ENCODE measurements at places on chromosomes 2 and 18.

DNA sequence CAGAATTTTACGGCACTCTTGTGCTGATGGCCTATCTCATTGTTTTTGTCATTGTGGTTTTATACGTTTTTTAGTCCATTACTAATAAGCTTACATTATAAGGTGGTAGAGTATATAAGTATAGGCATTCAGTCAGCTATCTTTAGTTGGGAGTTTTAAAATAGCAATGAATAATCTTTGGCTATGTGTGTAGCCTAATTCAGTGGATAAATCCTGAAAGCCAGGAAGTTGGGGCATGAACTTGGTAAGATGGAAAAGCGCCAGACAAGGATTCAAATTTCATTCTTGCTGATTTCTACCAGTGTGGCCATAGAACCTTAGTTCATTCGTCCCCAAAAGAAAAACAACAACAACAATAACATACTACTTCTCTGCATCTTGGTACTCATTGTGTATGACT lies 31.2 kb downstream of the EPC2 start:
- no peak for DNase-seq

GRCh38 chr2:32235315-32235714 lies 29.4 kb downstream of the NLRC4 start:
- DNase-seq: no peak

DNA sequence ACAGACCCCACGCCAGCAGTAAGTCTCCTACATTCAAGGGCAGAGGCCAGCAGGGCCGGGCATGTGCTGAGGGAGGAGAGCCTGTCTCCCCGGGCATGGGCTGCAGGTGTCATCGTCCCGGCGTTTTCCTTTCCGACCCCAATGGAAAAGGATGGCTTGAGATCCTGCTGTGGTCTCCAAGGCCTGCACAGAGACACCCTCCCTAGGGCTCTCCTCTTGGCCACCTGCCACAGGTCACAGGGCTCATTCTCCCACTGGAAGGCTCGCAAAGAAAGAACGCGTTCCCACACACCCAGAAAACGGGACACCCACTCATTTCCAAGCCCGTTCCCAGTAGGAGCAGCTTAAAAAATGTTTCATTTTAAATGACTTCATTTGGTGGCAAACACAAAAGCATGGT lies 41.0 kb downstream of the DIPK1C start:
- no peak for DNase-seq

DNA sequence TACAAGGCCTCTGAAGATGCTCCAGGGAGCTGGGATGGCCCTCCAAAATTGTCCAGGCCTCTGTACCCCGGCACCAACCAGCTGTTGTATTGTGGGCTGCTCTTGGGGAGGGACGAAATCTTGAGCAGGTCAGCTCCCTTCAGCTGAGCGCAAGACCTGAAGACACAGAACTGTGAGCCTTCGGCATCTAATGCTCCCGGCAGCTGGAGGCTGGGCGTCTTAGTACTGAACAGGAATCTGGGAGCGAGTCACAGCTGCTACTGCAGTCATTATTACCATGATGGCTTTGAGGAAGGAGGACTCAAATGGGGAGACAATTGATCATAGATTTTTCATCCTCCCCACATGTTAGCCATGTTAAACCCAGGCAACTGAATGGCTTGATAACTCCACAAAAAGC lies 83.0 kb upstream of the LTBP1 start:
- no peak for DNase-seq

- no peak for DNase-seq
These were observed 46.7 kb upstream of the GPR17 start for GRCh38 chr2:127599211-127599610.

DNA sequence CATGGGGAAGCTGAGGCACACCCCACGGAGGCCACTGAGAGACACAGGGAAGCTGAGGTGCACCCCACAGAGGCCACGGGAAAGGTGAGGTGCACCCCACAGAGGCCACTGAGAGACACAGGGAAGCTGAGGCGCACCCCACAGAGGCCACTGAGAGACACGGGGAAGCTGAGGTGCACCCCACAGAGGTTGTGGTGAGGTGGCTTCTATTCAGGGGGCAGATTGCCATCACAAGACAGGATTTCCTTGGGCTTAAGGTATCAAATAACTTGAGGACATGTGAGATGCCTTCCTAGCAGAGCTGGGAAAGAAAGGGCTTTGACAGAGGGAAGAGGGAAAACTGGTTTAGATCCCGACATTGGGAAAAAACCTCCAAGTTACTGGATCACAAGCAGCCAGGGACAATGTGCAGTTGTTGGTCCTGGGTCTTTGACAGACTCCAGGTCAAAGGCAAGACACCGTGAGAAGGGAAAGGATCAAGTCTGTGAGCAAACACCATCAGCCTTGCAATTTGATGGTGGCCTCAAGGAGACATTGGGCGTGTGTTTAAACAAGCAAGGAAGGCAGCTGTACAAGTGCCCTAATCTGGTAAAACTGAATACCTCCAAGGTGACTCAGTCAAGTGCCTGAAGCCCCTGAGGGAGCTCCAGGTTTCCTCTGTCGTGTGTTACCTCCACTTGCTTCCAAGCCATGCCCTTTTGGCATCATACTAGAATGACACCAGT lies 133.2 kb upstream of the EPAS1 start:
- no peak for DNase-seq

GRCh38 chr2:78553866-78554647 lies 471.4 kb upstream of the REG3G start:
- DNase-seq: no peak

- no peak for DNase-seq
These were observed 220.1 kb upstream of the NXPH2 start for GRCh38 chr2:139000131-139000785.

GRCh38 chr18:49628881-49629795 lies 67.3 kb downstream of the LIPG start:
- DNase-seq: no peak

DNA sequence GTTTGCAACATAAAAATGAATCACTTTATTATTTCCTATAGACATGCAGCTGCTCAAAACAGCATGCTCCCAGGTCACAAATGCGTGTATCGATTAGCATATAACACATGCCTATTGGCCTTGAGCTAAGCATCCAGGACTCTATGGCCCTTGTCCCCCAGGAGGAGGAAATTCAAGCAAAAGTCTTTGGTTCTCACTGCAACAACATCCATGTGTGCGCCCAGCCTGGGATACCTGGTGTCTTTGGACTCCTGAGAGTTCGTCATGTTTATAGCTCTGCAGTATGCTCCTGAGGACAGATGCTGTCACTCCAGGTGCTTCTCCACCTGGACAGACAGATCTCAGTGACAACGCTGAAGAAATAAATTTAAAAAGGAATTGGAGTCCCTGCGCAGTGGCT lies 284.6 kb downstream of the PHLPP1 start:
- no peak for DNase-seq
